ENCODE measurements at places on chromosomes 11 and 22.

DNA sequence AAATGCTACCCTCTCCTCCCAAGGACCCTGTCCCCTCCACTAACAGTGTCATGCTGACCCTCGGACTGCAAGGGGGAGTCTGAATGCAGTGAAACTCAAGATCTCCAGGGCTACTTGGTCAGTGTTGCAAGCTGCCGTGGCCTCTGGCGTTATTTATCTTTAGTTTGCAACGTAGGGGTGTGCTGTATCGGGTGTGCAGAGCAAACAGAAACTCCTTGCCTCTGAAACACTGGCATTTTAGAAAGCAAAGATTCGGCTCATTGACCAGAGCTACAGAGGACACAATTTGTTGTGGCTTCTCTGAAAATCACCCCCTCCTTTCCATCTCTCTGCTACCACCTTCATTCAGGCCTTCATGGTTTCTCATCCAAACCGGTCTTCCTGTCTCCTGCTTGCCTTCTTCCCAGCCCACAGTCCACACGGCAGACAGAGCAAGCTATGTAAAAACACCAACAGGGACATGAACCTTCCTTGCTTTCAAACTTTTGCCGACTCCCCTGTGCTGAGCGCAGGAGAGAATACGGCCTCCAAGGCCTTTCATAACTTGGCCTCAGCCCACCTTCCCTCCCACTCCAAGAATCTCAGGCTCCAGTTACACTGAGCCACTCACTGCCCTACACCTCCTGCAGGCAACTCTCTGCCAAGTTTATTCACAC, 14.9 kb downstream of the FZD4 start:
- no peak for DNase-seq

DNA sequence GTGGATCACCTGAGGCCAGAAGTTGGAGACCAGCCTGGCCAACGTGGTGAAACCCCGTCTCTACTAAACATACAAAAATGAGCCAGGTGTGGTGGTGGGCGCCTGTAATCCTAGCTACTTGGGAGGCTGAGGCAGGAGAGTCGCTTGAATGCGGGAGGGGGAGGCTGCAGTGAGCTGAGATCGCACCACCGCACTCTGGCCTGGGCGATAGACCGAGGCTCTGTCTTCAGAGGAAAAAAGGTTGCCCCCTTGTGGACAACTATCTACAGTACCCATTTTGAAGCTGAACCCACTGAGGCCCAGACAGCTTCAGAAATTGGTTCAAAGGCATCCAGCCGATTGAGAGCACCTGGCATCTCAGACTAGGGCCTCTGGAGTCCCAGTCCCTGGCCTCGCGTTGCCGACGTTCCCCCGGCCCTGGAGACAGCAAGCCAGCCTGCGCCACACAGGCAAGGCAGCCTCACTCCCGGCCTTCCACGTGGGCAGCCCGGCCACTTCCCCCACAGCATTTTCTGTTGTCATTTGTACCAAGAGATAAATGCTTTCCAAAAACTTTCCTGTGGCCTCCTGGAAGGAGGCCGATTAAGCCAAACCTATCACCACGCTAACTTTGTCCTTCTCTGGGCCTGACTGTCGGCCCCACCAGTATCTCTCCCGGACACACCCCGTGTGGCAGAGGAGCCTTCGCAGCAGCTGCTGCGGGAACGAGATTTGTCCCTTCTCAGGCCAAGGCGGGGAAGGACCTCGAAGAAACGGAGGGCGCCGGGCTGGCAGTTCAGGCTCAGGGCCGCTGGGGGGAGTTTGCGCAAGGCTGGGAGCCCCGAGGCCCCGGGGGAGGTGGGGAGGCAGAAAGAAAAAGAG, 82.8 kb downstream of the FLI1 start:
- peak; percentile 50 for DNase-seq

GRCh38 chr11:65416341-65416824, 6.2 kb upstream of the NEAT1 start:
- DNase-seq, result peak; percentile 84

- DNase-seq, result peak; percentile 96
Observed at GRCh38 chr11:8283465-8284230, 20.0 kb upstream of the LMO1 start.

- DNase-seq, result no peak
Observed at GRCh38 chr11:60917267-60917666, 3.3 kb downstream of the TMEM109 start.

GRCh38 chr11:34181856-34182405, 76.5 kb downstream of the NAT10 start:
- no peak for DNase-seq

DNA sequence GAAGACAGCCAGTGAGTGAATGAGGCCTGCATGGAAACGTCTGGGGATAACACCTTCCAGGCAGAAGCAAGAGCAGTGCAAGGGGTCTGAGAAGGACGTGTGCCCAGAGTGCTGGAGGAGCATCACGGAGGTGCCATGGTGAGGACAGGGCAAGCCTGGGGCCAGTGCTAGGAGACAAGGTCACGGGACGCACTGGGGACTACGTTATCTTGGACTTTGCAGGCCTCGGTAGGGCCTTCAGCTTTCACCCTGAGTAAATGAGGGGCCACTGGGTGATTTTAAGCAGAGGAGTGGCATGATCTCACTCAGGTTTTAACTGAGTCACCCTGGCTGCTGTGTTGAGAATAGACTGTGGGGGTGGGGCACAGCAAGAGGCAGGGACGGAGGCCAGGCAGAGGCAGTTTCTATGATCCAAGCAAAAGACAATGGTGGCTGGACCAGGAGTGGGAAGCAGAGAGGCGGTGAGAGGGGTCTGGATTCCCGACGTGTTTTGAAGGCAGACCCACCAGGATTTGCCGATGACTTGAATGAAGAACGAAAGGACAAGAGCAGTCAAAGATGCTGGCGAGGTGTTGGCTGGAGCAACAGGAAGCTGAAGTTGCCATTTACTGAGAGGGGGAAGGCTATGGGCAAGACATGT, 102.7 kb upstream of the PARVA start:
- no peak for DNase-seq

- DNase-seq, result peak; percentile 54
Observed at GRCh38 chr11:112421879-112422278, 161.2 kb upstream of the PLET1 start.

- DNase-seq, result no peak
Observed at GRCh38 chr11:70402016-70402415, 3.7 kb downstream of the CTTN start.

GRCh38 chr11:107180236-107180635, 162.0 kb upstream of the GUCY1A2 start:
- no peak for DNase-seq

- peak; percentile 46 for DNase-seq
Observed at GRCh38 chr11:120256178-120256577, 16.2 kb downstream of the POU2F3 start.

Data from NCI-H82 (cell line).